AG10803 (cell line): ENCODE measurements at places on chromosomes 2 and 18.

- DNase-seq = no peak
These were observed 254.3 kb downstream of the ACKR3 start for GRCh38 chr2:236823963-236824362.

DNA sequence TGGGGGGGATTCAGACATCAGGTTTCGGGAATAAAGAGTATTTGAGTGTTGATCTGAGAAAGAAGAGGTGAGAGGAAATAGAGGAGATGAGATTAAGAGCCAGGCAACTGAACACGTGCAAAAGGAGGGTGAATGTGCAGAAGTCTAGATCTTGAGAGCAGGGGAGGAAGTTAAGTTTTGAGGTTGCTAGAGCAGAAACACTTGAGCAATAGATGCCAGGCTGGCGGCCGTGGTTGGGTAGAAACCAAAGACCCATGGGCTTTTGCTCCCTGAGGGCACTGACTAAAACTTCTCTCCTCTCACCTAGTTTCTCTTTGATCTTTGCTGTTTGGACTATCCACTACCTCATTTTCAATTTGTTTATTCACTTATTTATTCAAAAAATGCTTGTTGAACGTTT lies 116.0 kb downstream of the CDC42EP3 start:
- DNase-seq = no peak

- no peak for DNase-seq
These were observed 58.8 kb upstream of the DYNAP start for GRCh38 chr18:54532222-54532621.

- DNase-seq = no peak
These were observed 120.9 kb upstream of the ST6GAL2 start for GRCh38 chr2:107006836-107007235.

GRCh38 chr2:229218329-229218921 lies 52.7 kb downstream of the PID1 start:
- no peak for DNase-seq

- no peak for DNase-seq
These were observed 16.5 kb upstream of the TGFA start for GRCh38 chr2:70570041-70570661.

GRCh38 chr2:65466551-65466950 lies 34.2 kb upstream of the SPRED2 start:
- no peak for DNase-seq

DNA sequence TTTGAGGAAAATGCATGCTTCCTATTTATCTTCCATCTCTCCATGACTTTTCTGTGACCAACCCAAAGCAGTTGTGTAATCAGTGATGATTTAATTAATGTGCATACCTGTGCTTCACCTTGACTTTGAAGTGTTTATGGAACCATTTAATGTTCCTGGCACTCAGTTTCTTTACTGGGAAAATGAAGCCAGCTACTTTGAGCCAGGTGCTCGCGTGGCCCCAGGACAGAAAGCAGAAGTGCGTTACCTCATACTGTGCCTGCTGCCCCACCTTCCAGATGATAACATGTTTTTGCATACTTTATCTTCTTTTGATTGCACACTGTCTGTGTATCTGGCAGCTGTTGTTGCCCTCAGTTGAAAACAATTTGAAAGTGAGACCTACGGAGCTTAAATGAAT lies 61.3 kb downstream of the PMAIP1 start:
- DNase-seq = no peak

DNA sequence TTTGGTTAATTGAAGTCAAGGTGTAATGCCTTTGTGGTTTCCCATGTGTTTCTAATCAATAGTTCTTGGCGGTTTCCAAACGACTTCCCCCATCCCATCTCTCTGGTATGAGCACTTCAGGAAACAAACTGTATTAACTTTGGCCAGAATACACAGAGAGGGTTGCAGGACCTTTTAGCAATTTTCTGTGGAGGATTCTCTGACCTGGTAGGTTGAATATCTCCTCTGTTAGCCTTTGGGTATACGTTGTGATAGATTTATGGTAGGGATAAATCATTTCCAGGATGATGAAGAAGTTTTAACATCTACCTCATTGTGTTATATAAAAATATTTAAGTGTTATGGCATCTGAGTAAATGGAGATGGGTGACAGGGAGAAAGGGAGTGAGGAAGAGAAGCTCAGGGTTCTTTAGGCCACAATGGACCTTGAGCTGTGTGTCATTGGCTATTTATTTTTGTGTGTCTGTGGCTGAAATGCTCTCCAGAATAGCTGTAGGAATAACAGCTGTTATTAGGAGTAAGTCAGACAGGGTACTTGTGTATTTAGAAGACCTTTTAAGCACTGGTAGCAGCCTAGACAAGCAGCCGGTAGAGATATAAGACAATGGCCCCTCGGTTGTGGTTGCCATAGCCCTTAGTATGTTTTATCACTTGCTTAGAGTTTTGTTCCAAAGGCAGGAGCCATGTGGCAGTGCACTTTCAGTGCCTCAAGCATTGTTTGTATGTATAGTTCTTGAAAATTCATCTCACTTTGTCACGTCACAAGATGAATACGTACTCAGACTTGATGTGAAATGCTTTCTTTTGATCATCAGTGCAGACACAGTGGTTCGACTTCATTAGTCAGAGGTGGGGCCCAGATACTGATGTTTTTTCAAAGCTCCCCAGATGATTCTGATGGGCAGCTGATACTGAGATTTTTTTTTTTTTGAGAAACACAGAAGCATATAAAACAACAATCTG lies 91.1 kb downstream of the FMNL2 start:
- DNase-seq = peak; percentile 30

DNA sequence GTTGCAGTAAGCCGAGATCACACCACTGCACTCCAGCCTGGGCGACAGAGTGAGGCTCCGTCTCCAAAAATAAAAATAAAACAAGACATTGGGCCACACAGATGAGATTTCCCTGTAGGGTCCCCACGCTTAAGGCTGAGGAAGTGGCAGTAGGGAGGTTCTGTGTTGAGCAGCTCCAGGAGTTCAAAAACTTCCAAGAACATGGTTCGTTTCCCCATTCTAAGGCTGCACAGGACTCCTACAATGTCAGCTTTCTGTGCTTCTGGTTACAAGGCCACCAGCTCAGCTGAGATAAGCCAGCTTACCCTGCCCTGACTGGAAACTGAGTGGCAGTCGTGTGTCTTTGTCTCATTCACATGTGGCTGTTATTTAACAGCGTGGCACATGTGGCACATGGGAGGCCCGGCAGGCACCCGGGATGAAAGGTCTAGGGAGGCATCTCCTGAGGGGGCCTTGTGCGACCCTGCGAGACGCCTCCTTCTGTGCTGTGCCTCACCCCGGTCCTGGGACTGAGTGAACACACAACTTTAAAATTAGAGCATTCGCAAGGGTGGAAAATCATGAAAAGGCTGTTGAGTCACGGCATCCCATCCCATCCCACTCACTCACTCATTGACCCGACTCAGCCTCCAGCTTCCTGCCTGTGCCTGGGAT lies 7.7 kb downstream of the ITGB1BP1 start:
- no peak for DNase-seq

DNA sequence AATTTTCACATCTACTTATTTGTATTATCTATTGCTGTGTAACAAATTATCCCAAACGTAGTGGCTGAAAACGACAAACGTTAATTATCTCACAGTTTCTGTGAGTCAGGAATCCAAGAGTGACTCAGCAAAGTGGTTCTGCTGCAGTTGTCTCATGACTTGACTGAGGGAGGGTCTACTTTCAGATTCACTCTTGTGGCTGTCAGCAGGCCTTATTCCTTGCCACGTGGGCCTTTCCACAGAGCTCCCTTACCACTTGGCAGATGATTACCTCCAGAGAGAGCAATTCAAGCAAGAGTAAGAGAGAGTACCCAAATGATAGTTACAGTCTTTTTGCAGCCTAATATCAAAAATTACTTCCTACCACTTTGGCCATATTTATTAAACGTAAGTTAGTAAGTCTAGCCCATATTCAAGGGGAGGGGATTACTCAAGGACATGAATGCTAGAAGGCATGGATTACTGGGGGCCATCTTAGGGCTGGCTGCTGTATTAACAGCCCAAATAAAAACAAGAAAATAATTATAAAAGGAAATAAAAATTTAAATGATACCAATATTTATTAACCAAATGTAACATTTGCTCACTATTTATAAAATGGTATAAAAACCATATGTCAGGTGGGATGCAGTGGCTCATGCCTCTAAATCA lies 48.7 kb upstream of the NBEAL1 start:
- peak; percentile 8 for DNase-seq

DNA sequence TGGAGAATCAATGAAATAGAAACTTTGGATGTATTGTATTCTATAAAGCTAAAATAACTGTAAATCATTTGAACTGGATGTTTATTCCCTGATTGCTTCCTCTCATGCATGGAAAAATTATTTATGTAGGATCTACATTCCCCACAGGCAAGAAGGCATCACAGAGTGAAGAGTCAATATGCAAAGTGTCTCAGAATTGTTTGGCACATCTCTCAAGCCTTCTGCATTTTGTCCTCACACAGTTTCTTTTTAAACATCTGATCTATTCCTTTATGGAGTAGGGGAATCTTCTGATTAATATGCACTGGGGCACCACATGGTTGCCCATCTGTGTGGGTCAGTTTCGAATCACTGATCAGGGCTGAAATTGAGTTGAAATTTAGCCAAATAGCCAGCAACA lies 465.4 kb downstream of the ZNF804A start:
- DNase-seq = no peak

DNA sequence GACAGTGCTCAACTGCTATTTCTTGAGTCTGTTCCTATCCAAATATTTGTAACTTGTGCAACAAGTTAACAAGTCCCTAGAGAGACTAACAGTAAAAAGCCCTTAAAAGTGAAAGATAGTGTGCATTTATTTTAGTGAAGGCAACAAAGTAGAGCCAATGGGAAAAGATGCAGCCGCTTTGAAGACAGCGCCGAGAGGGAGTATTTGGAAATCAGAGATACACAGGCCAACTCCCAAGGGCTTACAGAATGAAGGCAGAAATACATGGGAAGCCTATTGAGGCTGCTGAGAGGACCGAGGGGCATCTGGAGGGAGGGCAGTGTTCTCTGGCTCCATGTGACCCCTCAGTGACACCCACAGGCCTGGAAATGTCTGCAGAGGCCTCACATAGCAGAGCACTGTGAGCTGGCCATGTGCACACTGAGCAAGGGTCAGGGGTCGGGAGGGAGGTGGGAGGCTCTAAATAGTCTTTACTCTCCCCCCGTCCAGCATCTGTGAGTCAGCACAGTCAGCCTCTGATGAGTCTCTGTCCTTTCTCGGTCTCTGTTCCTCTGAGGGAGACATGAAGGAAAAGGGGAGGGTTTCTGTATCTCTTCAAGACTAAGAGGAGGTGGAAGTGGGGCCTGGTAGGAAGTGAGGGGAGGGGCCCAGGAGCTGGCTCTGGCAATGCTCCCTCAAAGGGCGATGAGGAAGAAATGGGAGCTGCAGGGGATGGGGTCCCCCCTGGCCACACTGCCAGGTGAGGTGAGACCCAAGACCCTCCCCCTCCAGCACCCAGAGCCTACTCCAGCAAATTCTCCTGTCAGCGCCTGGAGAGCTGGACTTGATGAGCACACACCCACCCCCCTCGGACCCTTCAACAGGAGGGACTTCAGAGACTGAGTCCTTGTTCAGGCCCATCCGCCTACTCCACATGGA lies 133.6 kb downstream of the SP3 start:
- DNase-seq = peak; percentile 55

GRCh38 chr18:68839701-68840100 lies 41.8 kb downstream of the CCDC102B start:
- no peak for DNase-seq

GRCh38 chr2:177592397-177592796 lies 199.8 kb downstream of the AGPS start:
- no peak for DNase-seq

DNA sequence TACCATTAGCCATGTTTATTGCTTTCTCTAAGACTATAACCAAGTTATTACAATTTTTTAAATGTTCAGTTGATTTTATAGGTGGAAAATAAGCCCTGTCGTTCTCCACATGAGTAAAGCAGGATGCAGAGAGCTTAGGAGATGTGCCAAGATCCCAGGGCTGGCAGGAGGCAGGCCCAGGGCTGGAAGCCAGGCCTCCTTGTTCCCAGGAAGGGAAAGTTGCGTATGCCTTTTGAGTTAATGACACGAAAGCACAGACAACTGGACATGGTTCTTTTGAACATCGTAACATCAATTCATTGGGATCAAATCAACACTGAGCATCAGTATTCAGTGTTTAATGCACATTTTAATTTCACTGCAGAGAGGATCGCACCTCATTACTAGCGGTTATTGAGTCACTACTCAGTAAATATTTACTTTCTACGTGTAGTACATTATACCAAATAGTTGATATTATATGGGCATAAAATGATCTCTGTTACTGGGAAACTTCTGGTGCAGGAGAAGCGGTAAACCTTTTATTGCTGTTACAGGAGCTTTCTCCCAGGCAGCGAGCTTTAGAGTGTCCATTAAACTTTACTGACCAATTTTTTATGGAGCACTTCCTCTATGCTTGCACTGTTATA lies 60.0 kb downstream of the RNF144A start:
- DNase-seq = peak; percentile 18

- DNase-seq = no peak
These were observed 39.7 kb upstream of the HDAC4 start for GRCh38 chr2:239440511-239440959.

- DNase-seq = peak; percentile 33
These were observed 51.4 kb upstream of the SCN1A start for GRCh38 chr2:166179201-166179600.

- DNase-seq = no peak
These were observed 103.7 kb upstream of the PXDN start for GRCh38 chr2:1847846-1848598.

- DNase-seq = no peak
These were observed 50.6 kb downstream of the SLC9A4 start for GRCh38 chr2:102523651-102524050.

GRCh38 chr2:182240862-182241371 lies 185.9 kb downstream of the PDE1A start:
- DNase-seq = peak; percentile 12

DNA sequence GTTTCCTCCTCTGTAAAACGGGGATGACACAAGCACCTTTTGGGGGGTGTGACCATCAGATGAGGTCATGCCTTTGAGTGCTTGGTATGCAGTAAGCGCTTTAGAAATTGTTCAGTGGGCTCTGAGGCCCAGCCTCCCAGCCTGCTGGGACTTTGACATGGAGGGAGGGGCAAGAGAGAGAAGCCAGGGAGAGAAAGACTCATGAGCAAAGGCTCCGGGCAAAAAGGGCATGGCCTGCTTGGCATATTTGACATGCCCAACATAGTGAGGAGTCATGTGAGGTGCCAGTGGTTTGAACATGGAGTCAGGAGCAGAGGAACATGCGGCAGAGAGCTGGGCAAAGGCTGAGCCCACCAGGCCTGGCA lies 14.0 kb downstream of the TNS1 start:
- peak; percentile 54 for DNase-seq
